ENCODE measurements at places on chromosomes 2 and 18.

DNA sequence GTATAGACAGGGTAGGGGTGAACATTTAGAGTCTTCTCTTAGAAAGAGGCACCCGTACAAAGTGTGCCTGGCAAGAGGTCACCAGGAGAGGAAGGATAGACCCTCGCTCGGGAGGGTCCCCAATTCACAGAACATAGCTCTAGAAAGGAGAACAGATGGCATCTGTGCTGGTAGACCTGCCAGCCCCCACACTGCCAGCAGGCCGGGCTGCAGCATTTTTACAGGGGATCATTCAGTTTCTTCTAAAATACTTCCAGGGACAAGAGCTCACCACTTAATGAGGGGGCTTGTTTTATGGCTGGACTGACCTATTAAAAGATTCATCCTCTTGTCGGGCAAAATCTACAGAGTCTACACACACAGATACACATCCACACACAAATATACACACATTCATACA, 149.9 kb downstream of the SEPTIN10 start:
- no peak for DNase-seq

DNA sequence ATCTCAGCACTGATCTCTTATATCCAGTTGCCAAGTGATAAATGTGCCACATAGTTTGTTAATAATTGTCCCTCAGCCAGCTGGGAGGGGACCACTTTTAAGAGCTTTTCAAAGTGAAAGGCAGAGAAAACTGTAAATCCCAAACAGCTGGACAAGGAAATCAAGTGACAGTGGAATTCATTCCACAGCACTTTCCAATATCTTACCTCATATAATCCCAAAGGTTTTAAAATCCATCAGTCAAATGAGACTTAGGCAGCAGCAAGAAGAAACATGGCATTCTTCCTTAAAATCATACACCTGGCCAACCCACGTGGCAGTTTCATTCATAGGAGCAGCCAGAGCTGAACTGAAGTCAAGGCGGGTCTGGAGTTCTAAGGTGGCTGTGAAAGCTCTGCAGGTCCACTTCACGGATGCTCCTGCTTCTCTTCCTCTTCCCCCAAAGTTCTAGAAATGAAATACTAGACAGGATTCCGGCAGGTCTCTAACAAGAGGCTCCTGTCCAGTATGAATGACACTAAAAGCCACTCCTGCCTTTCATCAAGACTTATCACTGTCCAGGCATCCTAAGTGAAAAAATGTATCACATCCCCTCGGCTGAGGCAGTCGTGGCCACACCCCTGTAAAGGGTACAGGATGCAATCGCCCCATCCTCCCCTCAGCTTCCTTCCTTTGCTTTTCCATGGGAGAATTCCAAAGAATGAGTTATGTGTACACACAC, 190.4 kb upstream of the STK17B start:
- DNase-seq, result no peak

DNA sequence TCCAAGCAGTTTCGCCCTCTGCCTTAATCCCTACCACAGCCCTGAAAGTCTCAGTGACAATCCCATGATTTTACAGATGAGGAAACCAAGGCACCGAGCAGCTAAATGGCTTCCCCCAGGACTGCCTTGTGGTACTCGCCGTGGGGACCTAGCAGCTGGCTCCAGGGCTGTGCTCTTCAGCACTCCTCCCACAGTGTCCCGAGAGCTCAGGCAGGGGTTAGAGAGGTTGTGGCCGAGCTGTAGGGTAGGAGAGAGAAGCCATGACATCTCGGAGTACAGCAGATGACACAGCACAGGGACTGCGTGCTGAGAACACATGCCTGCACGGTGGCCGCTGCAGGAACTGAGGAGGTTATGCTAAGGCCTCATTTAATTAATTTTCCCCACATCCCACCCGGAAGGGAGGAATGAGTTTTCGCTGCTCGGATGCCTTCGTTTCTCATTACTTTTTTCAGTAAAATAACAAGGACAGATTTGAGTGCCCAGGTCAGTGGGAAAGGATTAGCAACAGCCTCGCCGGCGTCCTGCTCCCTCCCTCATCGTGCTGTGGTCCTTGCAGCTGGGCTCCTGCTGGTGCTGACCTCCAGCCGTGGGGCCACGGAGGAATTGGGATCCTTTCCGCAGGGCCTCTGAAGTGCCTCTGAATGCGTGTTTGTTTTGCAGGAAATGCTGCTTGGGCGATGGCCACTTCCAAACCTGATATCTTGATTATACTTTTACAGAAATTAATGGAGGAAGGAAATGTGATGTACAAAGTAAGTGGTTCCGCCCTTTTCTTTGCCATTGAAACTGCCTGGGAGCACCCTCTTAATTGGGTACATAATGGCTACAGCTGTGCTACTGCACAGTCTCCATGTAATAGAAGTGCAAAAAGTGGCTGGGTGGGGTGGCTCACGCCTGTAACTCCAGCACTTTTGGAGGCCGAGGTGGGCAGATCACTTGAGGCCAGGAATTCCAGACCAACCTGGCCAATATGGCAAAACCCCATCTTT, 61.2 kb downstream of the WDSUB1 start:
- DNase-seq, result no peak

DNA sequence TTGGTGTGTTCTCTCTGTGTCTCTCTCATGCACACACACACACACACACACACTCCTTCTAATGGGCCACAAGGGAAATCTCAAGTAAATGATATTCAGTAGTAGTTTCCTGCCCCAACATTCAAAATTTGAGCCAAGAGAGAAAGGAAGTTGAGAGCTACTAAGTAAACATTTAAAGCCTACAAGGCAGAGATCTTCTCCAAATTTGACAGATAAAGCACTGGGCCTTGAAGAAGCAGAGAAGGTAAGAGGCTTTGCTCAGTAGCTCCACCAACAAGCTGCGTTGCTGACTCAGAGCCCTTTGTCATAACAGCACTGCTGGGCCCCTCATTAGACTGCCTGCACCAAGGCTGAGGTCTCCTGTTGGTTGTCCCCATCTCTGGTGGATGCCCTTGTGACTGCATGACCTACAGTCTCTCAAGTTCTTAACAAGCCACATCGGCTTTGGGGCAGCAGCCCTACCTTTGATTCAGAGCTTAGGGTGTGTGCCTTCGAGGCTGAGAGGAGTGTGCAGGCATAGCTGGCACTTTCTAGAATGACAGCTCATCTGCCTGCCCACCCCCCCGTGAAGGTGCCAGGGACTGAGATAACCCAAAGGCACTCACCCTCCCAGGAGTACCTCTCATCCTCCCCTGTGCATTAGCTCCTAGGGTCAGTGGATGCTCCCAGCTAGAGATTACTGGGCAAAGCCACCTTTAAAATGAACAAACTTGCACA, 32.3 kb upstream of the NEB start:
- no peak for DNase-seq

DNA sequence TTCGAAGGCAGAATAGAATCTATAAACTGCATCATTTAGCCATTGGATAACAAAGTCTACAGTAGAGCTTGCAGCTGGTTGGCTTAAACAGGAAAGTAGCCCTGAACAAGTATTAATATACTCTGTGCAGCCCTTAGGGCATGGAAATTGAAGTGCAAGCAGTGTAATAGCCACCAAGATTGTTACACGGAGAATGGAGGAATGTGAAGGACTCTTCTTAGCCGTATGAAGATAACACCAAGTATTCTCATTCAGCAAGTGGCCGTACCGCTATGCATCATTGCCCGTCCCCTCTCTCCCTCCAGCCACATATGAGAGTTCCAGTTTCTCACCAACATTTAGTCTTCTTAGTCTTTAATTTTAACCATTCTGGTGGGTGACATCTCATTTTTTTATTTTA, 40.5 kb downstream of the ANKRD12 start:
- no peak for DNase-seq

DNA sequence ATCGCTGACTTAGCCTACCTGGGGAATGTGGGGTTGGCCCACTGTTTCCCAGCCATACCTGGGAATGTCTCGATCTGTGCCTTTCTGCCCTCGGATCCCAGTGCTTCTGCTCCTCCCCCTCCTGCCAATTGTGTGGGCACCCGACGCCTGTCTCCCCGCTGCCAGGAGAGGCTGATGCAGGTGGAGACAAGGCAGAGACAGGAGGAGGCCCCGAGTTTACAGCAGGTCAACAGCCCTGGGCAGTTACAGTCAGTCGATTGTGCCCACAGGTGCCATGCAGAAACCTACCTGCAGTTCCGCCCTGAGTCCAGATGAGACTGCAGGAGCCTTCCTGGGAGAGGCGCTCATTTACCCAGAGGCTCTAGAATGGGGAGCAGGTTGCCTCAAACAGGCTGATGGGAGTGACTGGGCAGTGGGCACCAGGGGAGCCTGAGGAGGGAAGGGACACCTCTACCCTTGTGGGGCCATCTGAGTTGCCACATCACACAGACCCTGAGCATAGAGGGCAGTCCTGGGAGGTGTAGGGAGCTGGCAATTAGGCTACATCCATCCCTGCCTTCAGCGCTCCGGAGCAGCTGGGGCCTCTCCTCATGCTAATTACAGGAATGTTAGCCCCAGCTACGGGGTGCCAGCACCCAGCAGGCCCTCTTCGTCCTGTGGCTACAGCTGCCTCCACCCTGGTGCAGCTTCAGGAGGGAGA, 300.1 kb downstream of the NDUFA10 start:
- DNase-seq, result no peak

DNA sequence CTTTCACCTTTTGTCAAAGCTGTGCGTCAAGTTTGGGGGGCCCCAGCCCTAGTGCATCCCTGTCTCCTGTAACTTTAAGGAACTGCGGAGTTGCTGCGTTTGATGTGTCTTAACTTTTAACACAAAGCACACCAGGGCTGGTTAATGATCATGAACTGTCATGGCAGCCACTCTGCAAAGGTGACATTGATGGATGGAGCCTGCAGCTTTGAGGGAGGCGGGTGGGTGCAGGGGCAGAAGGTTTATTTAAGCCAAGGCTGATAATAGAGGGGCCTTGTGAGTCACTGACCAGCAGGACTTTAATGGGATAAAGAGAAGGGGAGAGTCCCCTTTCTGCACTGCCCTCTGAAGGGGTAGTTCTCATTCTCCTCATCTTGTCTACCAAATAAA, 190.2 kb upstream of the GATA6 start:
- no peak for DNase-seq

- DNase-seq, result no peak
Measured at GRCh38 chr2:190600293-190601103, 48.4 kb upstream of the NAB1 start.

DNA sequence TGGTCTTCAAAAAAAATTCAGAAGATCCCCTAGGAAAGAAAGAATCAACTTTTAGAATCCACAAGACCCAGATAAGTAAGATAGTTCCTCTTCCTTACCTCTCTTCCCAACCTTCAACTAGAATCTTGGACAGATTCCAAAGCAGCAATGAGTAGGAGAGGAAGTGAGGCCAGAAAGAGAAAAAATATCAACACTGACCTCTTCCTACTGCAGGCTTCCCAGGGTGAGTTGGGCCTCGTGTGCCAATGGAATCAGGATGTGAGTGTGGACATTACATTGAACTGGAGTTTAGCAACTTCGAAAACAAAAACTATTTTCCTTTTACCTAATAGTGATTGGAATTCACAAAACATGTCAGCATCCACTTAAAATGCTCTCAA, 102.5 kb upstream of the PIEZO2 start:
- DNase-seq, result no peak

DNA sequence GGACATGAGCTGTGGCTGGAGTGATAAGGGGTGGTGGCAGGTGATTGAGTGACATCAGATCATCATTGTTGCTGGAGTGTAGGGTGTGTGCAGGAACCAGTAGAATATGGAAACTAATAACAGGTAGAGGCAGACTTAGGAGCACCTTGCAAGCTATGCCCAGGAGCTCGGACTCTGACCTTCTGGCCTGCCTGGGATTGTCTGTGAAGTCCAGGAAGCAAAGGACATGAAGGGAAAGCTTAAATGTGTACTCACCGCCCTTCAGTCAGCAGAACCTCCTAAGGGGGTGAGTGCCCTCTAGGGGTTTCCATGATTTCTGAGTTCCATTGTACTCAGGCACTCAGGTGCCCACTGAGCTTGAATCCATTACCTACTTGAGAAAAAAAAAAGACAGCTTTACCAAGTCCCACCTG, 104.2 kb downstream of the CRIM1 start:
- DNase-seq, result no peak

DNA sequence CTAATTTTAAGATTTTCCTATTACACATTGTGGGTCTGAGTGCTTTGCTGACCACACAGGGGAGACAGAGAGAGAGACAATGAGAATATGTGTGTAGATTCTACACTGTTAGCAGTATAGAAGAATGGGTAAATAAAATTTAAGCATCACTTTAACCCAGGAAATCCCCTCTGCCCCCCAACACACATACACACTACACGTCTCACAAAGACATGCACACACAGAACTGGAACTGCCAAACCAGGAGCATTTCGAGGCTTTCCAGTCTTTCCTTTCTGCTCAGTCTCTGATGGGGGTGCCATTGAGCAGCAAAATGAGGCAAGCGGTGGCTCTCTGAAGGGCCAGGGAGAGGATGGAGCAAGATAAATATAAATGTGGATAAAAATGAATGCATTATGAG, 2.5 kb downstream of the MERTK start:
- no peak for DNase-seq

GRCh38 chr2:8028981-8029380, 652.9 kb upstream of the ID2 start:
- DNase-seq, result no peak

DNA sequence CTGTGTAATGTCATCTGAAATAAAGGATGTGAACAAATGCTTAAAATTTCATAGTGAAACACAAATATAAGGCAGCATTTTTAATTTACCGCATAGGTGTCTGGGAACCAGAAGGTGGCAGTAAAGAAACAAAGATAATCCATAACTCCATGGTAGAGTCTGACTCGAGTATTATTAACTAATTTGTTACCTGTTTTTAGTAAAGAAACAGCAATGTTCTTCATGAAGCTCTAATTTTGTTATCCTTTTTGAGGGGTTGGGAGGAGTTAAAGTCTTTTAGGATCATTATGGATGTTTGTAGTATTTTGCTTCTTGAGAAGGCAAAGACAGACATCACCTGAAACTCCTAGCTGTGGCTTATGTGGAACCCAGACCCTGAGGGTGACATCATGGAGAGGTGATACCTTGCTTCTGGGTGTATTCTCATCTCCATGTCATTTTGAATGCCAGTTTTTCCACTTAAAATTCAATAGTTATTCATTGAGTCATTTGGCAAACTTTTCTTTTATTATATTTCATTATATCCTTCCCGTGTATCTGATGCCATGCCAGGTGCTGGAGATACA, 286.2 kb upstream of the EPAS1 start:
- DNase-seq, result peak; percentile 25

- no peak for DNase-seq
Measured at GRCh38 chr2:217366966-217367365, 507.1 kb upstream of the TNP1 start.

GRCh38 chr2:160925956-160926355, 234.3 kb upstream of the TANK start:
- no peak for DNase-seq

GRCh38 chr2:2502201-2502549, 171.1 kb upstream of the MYT1L start:
- DNase-seq, result no peak
